ENCODE measurements at places on chromosomes 2 and 18.

- no peak for DNase-seq
Measured at GRCh38 chr18:72799106-72799505, 68.7 kb downstream of the NETO1 start.

GRCh38 chr2:173654161-173654895 is 299.7 kb downstream of the CDCA7 start:
- no peak for DNase-seq

DNA sequence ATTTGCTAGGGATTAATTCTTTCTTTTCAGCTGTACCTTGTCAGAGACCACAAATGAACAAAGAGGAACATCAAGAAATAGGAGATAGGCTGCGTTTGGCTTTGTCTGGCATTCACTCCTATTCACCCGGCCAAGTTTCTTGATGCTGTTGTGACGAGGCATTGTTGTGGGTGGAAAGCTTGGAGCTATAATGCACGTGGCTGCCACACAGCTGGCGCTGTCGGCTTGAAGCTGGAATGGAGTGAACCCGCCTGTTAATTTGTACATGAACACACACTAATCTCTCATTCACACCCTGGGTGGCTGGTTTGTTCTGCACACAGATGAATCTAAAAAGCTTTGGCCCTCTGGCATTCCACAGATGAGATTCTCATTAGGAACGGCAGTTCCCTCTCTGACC is 274.9 kb upstream of the GYPC start:
- DNase-seq: no peak

- DNase-seq: no peak
Measured at GRCh38 chr2:201784563-201784962, 3.8 kb upstream of the ALS2 start.

- no peak for DNase-seq
Measured at GRCh38 chr2:232970051-232970450, 43.0 kb downstream of the NGEF start.

DNA sequence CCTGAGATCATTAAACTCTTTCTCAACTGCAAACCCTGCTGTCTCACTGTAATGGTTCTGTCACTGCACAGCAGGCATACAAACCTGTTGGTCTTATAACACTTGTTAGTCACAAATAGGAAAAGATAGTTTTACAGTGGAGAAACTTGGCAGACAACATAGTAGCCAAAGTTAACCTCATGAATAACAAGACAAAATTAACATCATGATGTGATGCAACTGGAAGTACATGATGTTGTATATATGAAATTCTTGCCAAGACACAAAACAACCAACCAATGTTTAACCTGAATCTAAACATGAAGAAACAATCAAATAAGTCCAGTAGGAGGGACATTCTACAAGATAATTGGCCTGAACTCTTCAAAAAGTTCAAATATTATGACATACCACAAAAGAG is 189.3 kb downstream of the RNF152 start:
- no peak for DNase-seq

GRCh38 chr18:49335677-49336076 is 124.8 kb downstream of the DYM start:
- no peak for DNase-seq

GRCh38 chr2:157355618-157356017 is 30.0 kb upstream of the ERMN start:
- DNase-seq: no peak

GRCh38 chr2:118046634-118047210 is 32.9 kb upstream of the CCDC93 start:
- peak; percentile 9 for DNase-seq
